Stimulated activated CD4-positive, alpha-beta T cell treated with anti-CD3 and anti-CD28 coated beads, Interleukin-15, amount 100 ng/mL, for 1 hour (primary cell): ENCODE measurements at places on chromosomes 4 and X.

- DNase-seq = no peak
These were observed 11.9 kb upstream of the SLC9A7 start for GRCh38 chrX:46770817-46771163.

DNA sequence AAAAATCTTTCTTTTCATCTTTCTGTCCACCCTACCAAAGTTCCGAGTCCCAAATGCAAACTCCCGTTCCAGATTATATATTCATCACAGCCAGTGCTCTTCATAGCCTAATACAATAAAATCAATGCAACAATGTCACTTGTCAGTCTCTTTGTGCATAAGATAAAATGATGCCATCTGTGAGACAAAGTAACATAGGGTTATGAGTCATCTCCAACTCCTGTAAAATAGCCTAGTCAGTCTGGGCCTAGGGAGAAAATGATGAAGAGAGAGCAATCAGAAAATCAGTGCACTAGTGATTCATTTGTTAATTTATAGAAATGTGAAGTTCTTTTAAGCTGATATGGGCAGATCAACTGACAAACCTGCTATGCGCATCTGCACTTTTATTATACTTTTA lies 689.1 kb upstream of the DIAPH2 start:
- DNase-seq = no peak

GRCh38 chrX:69109036-69109663 lies 56.1 kb downstream of the PJA1 start:
- no peak for DNase-seq

- DNase-seq = no peak
These were observed at the start of gene NEUROG2 for GRCh38 chr4:112516066-112516470. Gene NEUROG2 (minus strand): TSS chr4:112516180. CDS start chr4:112515475, 705 bp downstream.

GRCh38 chr4:165059386-165059785 lies 5.7 kb downstream of the TRIM75 start:
- no peak for DNase-seq

DNA sequence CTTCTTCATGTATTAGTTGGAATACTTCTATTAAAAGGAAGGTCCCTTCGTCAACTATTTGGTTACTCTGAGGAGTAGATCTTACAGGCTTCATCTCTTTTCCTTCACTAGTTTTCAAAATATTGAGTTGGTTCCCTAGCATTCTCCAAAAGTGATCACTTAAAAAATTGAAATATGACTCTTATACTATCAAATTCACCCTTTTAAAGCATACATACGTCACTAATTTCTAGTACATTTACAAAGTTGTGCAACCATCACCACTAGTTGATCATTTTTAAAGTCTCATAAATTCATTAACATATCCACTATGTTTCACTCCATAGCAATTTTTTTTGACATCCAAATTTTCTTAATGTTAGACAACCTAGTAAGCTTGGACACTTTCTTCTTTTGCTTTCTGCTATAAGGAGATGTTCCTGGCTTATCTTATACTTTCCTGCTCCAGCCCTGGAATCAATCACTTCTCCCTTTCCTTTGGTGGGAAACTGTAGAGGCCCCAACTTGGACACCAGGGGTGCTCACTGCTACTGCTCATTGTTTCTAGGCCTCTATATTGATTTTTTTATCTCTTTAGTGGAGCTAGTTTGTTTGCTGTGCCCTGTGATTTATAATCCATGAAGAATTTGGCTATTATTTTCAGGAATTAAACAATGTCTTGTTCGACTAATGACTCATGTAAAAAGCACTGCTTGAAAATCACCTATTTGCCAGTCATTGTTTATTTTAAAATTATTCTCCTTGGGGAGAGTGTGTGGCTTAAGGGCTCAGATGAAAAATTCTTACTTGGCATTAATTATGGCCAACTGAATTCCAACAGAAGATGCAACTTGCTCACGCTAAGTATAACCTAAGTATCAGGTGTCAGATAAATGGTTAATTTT lies 4.0 kb upstream of the ZFX start:
- DNase-seq = no peak

GRCh38 chrX:48806081-48806480 lies 4.2 kb downstream of the HDAC6 start:
- no peak for DNase-seq

- DNase-seq = no peak
These were observed 206.6 kb upstream of the ITM2A start for GRCh38 chrX:79573760-79574159.

DNA sequence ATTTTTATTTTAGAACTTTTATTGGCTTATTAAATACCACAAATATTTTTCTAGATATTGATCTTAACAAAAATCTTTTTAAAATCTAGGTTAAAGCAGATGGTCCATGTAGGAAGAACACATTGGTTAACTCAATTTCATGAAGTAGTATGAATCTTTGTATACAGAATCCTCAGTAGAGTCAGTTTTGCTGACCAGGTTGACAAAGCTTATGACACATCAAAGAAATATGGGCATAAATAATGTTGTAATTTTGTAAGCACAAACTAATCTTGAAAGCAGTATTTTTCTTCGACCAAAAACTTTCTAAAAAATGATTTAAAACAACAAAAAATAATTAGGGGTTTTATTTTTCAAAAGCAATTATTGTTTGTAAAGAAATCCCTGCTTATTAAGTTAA lies 479.3 kb upstream of the PCDH10 start:
- no peak for DNase-seq

DNA sequence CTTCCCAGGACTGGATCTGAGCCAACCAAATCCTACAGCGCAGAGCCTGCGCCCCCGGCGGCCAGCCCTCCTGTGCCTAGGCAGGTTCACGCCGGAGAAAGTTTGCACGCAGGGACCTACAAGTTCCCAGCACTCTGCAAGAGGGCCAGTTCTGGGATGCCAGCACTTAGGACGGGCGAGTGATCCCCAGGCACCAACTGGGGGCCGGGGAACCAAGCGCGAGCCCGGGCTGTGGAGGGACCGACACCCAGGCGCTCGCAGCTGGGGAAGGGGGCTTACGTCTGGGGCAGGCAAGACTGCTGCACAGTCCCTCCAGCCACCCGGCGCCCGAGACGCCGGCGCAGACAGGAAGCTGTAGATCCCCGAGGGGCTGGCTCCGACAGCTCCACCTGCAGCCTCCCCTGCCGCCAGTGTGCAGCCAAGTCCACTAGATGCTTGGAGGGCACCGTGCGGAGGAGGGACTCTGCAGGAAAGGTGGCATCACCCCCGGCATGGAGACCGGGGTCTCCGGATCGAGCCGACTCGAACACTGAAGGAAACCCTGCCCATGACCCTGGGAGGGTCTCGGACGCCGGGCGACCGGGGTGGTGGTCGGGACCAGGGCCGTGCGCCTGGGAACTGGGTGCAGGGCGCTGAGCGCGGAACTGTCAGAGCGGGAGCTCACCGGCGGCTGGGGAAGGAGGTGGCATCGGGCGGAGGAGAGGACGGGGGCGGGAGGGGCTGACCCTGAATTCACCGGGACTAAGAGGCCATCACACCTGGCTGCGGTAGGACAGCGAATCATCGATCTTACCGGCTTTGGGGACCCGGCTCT lies 566 bp downstream of the CORIN start:
- DNase-seq = peak; percentile 8

DNA sequence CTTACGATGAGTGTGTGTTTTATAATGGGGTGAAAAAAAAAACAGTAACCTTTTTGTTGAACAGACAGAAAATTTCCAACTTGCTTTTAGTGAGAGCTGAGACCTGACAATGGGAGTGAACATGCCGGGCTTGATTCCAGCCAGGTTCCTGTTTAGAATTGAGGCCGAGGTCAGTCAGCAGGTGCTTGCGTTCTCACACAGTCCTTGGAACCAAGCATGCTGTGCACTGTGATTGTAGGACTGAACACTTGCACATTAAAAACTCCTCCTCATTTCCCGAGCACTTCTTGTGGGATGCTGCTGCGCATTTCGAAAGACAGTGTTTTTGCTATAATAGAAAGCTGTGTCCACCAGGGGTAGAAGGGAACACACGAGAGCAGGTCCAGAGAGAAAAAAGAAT lies 51.8 kb downstream of the TMEM131L start:
- DNase-seq = no peak

DNA sequence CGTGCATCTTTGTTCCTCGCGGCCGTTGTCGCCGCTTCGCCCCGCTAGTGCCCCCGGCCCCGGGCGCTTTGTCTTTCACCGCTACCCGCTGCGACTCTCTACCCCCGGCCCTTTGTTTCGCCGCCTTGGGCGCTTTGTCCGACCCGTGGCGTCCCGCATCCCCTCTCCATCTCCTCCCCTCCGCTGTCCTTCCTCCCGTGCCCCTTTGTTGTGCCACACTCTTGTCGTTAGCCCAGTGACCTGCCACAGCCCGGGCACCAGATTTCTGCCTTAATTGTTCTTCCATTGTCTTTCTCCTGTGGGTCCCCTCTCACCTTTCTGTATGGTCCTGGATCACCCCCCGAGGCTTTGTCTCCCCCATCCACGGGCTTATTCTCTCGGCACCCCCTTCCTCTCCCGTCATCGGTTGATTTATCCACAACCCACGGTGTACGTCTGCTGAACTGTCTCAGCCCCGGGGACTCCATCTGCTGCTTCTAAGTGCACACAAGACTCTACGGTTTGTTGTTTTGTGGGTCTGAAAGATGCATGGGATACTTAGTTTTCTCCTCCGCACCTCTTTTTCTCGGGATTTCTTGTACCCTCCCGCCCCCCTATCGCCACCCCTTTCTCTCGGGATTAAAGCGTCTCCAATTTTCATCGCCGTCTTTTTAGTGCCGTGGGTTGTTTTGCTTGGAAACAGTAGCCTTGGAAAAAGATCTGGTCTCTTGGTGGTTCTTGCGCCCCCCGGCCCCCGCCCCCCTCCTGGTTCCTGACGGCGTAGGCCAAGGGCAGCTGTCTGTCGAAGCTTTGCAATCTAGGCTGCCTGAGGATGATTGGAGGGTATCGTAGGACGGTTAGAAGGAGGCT lies 783 bp downstream of the RBPJ start:
- DNase-seq = no peak

DNA sequence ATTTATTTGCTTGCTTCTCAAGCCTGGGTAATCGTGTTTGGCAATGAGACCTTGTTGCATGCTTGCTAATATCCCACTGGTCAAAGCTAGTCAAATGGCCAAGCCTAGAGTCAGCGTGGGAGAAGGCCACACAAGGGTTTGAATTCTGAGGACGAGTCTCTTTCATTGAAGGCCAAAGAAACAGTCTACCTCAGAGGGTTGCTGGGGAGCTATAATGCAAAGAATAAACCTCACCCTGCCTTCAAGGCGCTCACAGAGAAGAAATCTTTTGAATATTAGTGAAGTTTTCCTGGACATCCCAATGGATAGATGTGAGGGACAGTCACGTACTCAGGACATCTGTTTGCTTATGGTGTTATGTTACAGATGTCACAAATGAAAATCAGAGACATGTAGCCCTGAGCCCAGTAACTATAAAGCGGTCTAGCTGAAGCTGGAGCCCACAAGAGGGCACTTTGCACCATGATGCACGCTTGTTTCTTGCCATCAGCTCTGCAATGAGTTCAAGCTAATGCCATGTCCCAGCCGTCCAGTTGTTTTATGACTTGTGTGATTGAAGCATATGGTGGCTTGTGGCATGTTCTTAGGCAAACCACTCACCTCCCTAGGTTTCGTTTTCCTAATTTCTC lies 1.1 kb upstream of the TLR3 start:
- DNase-seq = no peak

- no peak for DNase-seq
These were observed 36.0 kb upstream of the TTC29 start for GRCh38 chr4:146981651-146982050.

- no peak for DNase-seq
These were observed 47.0 kb upstream of the SLC34A2 start for GRCh38 chr4:25608644-25609043.

- no peak for DNase-seq
These were observed 73.1 kb downstream of the MAPK10 start for GRCh38 chr4:86286726-86287125.

- DNase-seq = no peak
These were observed 129.2 kb upstream of the PAK3 start for GRCh38 chrX:110966839-110967238.

DNA sequence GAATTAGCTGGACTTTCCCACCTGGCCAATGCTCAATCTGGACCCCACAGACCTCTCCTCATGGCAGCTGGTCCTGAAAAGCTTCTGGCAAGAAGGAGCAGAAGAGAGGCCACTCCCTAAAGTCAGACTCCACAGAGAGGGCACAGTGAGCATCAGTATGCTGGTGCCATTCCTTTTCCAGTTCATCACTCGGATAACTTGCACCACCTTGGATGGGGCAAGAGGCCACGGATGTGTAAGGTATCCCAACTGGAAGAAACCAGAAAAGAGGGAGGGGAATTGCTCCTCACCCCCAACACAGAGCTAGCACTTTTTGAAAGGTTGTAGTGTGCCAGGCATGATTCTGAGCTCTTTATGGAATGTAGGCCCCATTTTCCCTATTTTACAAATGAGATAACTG lies 85.9 kb downstream of the STK32B start:
- no peak for DNase-seq

DNA sequence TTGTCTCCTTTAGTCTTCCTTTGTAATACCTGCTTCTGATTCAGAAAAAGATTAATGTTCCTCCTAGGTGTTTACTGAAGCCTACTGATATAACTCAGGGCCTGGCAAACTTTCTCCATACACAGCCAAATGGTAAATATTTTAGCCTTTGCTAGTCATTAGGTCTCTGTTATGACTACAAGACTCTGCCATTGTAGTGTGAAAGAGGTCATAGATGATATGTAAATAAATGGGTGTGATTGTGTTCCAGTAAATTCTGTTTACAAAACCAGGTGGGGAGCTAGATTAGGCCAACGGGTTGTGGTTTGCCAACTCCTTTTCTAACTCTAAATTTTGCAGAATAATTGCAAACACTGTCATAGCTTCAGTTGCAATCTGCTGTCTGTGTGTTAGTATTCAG lies 568.1 kb upstream of the GNPDA2 start:
- DNase-seq = no peak

- no peak for DNase-seq
These were observed 1886.4 kb upstream of the AGA start for GRCh38 chr4:179328627-179329026.
